ENCODE measurements at places on chromosomes 13 and 19. TPM values are rescaled to one million over a fixed set of nuclear protein-coding genes. Genes with fewer than 3 reads are reported as not detected.

The CD37 gene
- 42.7 TPM for polyA plus RNA-seq

The GAS6 gene
- polyA plus RNA-seq: 23.6 TPM

The PRR19 gene
- polyA plus RNA-seq: 1.8 TPM

The NDUFA13 gene
- polyA plus RNA-seq: 243 TPM

The KLF1 gene
- 0.27 TPM for polyA plus RNA-seq

The KCTD15 gene
- polyA plus RNA-seq: 52.3 TPM

The DMRTC2 gene
- not detected for polyA plus RNA-seq

The SPACA4 gene
- 0.15 TPM for polyA plus RNA-seq

The GPR4 gene
- polyA plus RNA-seq: 2.9 TPM

The SLC8A2 gene
- polyA plus RNA-seq: 0.27 TPM

The LILRA2 gene
- 1.4 TPM for polyA plus RNA-seq

The PTGIR gene
- polyA plus RNA-seq: 1.5 TPM

The WDR88 gene
- 1.3 TPM for polyA plus RNA-seq

The KCNRG gene
- 2.4 TPM for polyA plus RNA-seq

The SMIM17 gene
- 1.0 TPM for polyA plus RNA-seq
